ENCODE measurements at places on chromosomes 12 and 14.
A peak's percentile ranks its signal among the peaks of the same experiment; 100 is the strongest.

GRCh38 chr12:124507188-124508109, 60.0 kb downstream of the NCOR2 start:
- DNase-seq = no peak

DNA sequence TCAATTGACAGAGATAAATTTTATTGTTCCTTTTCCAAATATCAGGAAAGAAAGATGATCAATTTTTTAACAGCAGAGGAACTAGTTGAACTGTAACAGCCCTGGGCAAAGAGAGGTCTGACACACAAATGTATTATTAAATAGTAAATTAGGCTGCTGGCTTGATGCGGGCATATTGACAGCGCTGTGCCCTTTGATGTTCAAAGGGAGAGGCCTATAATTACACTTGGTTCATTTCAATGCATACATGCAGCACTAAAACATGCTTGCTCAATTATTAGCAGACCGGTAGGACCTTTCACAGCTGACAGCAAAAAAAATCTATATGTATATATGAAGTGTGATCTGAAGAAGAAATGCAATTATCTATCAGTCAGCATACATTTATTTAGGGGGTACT, 219.8 kb downstream of the SLC2A13 start:
- no peak for DNase-seq

GRCh38 chr12:126171937-126172559, 1106.8 kb downstream of the AACS start:
- no peak for DNase-seq

DNA sequence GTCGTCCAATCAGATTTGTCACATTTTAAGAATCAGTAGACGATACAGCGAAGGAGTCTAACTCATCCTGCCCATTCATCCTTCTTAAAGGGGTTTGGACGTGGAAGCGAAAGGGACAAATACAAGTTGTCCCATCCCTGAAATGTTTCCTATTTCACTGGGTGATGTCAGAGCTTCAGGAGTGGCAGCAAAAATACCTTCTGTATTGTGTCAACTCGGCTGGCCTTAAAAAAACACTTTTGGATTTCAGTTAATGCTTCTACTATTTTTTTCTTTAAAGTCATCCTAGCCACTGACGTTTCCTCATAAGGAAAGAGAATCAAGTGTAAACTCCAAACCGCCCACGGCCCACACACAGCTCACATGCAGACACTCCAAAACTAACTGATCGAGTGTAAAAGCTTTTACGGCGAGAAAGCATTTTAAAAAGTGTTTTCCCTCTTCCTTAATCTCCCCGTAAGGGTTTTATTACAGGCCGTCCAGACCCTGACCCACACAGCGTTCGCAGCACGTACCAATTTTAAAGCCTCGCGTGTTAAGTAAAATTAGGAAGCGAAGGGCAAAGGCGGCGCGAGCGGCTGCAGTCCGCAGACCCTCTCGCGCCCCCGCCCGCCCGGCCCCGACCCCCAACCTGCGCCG, 593 bp downstream of the CFL2 start:
- DNase-seq = peak; percentile 23

DNA sequence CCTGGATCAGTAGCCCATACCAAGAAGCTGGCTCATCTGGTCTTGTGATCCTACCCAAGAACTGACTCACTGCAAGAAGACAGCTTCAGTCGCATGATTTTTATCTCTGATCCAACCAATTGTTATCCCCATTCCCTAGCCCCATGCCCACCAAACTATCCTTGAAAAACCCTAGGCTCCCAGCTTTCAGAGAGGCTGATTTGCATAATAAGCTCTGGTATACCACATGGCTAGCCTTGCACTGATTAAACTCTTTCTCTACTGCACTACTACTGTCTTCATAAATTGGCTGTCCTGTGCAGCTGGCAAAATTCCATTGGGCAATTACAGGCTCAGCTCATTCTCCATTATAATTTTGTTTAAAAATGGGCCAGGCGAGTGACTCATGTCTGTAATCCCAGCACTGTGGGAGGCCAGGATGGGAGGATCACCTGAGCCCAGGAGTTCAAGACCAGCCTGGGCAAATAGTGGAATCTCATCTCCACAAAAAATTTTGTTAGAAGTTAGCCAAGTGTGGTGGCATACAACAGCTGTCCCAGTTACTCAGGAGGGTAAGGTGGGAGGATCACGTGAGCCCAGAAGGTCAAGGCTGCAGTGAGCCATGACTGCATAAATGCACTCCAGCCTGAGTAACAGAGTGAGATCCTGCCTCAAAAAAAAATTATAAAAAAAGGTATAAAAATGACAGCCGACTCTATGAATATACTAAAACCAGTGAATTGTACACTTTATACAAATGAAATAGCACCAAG, 76.7 kb upstream of the EIF5 start:
- no peak for DNase-seq
